ENCODE measurements at places on chromosomes 12 and 14. TPM values are rescaled to one million over a fixed set of nuclear protein-coding genes. Genes with fewer than 3 reads are reported as not detected.

- H3K4me3 ChIP-seq = no peak overlapping the region
- DNase-seq = no peak
- no peaks in the 10 kb centered on the region for H3K27me3 ChIP-seq
- no peaks in the 10 kb centered on the region for H3K36me3 ChIP-seq
- peaks cover 21% of the 10 kb centered on the region for H3K4me1 ChIP-seq
Measured at GRCh38 chr12:63867053-63867452, 22.6 kb downstream of the SRGAP1 start.

The APOF gene
- not detected for total RNA-seq

The GPRC5D gene
- total RNA-seq = not detected

The NELL2 gene
- 0.42 TPM for total RNA-seq
